NB4 (cell line): ENCODE measurements at places on chromosomes 12 and 14.

GRCh38 chr12:68159681-68160304 lies at the start of gene IFNG:
IFNG (minus strand) TSS chr12:68159740; CDS start chr12:68159615, 125 bp downstream.
- DNase-seq = no peak

GRCh38 chr12:74482115-74482514 lies 55.5 kb upstream of the ATXN7L3B start:
- no peak for DNase-seq

DNA sequence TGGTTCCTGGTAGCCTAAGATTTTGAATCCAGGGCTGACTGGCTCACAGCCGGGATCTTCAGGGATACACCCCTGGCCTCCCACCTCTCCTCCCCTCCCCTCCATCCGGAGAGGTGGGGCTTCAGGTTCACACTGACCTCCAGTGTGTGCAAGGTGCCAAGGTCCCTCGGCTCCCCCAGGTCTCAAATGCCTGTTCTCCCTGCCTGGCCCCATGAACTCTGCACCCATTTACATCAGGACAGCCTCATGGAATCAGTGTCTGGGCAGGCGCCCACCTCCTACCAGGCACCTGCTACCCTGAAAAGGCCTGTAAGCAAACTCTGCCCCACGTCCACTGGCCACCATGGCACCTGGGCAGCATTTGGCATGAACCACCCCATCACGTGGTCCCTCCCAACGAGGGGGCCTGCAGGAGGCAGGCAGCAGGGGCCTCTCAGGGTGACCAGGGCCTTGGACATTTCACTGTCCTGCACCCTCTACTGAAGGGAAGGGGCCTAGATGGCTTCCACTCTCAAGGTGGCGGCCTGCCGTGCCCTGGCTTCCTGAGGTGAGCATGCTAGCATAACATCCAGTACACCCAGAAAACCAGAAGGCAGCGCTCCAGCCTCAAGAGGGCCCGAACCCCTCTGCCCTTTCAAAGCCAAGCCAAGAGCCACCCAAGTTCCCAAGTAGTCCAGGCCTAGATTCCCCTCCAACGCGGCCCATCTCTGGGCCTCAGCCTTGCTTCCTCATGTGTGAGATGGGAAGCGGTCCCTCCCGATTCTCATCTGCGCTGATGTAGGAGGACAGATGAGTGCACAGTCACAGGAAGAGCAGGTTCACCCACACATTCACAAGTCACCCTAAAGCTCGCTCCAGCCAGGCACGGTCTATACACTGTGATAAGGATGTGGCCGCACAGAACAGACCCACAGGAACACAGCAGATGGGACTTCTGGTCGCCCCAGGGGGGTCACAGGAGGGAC lies 37.3 kb downstream of the CCDC85C start:
- no peak for DNase-seq

GRCh38 chr14:105664691-105665090 lies 138.3 kb downstream of the TMEM121 start:
- DNase-seq = no peak

- no peak for DNase-seq
These were observed 224.0 kb upstream of the BTG1 start for GRCh38 chr12:92369636-92370035.

DNA sequence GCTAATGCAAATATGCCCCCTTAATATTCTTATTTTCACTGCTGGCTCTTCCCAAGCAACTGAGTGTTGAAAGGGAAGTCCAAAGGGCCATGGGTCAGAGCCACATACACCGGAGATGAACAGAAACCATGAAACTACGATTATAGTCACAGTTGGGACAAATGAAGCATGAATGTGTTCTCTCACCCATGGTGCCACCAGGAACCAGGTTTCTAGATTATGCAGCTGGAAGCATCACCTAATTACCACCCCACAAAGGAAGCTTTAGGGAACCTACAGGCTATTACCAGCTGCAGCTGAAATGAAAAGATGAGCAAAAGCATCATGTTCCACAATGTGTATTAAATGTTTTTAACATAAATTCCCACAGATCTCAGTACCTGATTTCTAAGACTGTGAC lies 15.4 kb downstream of the TMTC1 start:
- no peak for DNase-seq

GRCh38 chr12:121346747-121347146 lies 5.5 kb downstream of the ANAPC5 start:
- no peak for DNase-seq

- DNase-seq = no peak
These were observed 89.9 kb downstream of the BICD1 start for GRCh38 chr12:32196250-32197198.

DNA sequence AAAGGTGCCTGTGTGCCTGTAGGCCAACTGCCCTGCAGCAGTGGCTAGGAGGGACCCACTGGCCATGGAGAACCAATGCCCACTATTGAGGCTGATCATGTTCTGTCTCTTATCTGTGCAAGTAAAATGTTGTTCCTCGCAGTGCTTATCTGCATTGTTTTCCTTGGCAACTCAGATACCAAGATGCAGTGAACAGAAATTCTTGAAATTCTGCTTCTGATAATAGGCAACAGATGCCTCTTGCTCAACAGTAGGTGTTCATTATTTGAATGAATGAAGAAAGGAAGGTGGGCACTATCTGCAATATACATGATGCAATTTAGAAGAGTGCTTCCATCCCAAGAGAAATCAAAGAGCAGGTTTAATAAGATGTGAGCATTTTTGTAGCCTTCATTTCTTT lies 232.2 kb downstream of the NUAK1 start:
- DNase-seq = no peak

GRCh38 chr12:109680264-109681005 lies 33.2 kb upstream of the FAM222A start:
- no peak for DNase-seq
